ENCODE measurements at places on chromosomes 3 and 15. TPM values are rescaled to one million over a fixed set of nuclear protein-coding genes. Genes with fewer than 3 reads are reported as not detected.

CCR4 gene
- total RNA-seq, result 0.44 TPM

DNA sequence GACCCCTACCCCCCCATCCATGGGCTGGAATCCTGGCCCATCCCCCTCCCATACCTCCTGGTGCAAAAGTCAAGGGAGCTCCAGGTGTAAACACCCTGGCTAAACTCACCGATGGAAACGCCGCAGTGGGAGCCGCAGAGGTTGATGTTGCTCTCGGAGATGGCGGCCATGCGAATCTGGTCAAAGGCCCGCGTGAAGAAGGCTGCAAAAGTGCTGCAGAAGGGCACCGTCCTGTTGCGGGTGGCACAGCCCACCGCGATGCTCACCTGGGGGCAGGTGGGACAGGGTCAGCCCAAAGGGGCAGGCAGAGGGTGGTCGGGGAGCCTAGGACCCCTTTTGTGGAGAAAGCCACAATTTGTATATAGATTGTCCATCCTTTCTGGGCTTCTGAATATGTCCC is 26.7 kb downstream of the TKT start:
- no peak for DNase-seq

DNA sequence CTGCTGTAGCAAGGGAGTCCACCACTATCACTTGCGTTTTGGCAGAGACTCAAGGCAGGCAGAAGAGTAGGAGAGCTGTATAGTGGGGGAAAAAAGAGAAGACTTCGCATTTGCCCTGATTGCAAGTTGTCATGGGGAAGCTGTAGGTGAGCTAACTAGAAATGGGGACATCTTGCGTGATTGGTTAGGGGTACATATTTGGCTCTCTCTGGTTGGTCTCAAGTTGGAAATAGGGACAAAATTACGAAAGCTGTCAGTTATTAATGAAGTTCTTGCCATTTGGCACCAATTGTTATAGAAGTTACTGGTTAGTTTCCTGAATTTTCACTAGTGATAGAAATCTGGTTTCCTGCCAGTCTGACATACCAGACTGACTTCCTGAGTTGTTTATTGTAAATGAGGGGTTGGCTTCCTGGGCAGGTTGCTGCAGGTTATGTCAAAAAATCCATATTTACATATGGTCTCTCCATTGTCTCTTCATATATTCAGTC is 8.2 kb upstream of the SENP7 start:
- DNase-seq, result no peak

DNA sequence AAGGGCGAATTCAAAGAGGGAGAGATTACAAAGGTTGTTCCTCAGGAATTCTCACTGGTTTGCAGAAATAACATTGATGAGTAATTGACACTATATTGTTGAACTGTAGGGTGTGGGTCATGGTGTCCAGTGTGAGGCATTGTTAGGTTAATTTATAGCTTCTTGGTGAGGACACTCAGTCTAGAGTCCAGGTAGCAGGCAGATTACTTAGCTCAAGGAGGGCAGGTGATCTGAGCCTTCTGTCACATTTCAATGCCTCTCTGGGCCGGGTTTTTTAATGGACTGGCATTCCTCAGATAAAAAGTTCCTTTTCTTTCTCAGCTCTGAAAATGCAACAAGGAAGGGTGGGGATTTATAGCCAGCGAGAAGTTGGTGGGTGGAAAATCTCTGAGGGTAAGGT is 194.2 kb upstream of the PROK2 start:
- no peak for DNase-seq

- no peak for DNase-seq
Measured at GRCh38 chr3:14633819-14634424, 17.6 kb upstream of the CCDC174 start.

DNA sequence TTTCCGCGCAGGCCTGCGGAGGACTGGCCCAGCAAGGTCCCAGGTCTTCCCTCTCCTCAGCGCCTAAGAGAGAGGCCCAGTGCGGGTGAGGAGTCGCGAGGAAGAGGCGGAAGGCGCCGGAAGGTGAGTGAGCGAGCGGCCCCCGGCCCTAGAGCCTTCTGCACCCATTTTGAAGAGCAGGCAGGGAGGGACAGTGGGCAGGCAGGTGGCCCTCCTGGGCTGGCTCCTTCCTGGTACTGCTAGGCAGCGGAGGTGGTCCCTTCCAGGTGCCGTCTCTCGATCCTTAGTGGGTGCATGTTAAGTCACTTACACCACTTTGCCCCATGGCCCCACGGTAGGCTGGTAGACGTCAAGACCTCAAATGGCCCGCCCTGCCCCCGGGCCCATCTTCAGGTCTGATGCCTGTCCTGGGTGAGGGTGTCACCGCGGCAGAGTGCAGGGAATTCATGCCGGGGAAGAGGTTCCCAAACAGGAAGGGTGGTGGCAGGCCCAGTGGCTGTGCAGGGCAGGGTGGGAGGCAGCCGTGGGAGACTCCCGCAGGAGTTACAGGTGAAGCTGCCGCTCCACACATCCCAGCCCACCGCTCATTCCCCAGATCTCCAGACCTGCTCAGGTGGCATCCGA is 14.4 kb downstream of the PAK6 start:
- no peak for DNase-seq

GRCh38 chr3:32839714-32840085 is 21.9 kb downstream of the TRIM71 start:
- no peak for DNase-seq

- no peak for DNase-seq
Measured at GRCh38 chr15:85760531-85761371, 34.0 kb downstream of the KLHL25 start.

- no peak for DNase-seq
Measured at GRCh38 chr15:77966540-77967234, 110.8 kb downstream of the TBC1D2B start.

DNA sequence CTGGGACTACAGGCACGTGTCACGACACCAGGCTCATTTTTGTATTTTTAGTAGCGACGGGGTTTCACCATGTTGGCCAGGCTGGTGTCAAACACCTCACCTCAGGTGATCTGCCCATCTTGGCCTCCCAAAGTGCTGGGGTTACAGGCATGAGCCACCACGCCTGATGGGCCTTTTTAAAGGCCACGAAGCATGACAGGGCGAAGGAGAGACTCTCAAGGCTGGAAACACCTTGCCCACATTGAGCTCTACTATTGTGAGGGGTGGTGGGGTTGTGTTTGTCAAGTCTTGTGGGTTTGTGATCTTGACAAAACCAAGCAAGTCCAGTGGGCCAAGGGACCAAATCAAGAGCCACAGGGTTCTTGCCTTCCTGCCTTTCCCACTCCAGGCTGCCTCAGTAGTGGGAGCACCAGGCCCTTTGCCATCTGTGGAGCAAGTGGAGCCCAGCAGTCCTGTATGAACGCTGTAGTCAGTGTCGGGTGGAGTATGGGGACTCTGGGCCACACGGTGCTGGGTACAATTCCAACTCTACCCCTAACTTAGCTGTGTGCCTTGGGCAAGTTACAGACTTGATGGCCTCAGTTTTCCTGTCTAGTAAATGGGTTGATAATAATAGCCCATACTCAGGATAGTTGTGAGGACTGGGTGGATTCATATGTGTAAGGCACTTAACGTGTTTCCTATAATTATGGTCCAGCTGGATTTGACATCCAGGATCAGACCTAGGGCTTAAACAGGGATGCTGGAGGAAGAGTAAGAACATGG is 33.3 kb downstream of the EDEM1 start:
- DNase-seq, result no peak

All from breast epithelium (tissue), 4 donors.